ENCODE measurements at places on chromosomes 16 and 17.

DNA sequence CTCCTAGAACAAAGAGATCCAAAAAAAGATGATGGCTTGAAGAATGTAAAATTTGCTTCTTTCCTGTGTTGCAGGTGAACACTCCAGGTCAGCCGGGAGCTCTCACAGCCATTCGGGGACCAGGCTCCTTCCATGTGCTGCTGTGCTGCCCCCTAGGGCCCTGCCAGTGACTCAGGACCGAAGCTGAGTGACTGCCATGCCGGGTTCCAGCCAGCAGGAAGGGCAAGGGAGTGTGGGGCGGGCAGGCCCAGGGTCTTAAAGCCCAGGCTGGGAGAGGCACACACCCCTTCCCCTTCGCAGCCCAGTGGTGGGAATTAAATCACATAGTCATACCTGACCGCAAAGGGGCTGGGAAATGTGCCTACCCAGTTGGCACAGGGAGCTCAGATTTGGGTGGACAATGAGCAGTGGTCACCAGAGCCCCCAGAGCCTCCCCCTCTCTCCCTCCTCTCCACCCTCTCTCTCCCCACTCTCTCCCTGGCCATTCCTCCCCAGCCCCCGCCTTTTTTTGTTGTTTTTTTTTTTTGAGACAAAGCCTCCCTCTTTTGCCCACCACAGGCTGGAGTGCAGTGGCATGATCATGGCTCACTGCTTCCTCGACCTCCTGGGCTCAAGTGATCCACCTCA, 11.5 kb downstream of the EPOP start:
- peak; percentile 75 for DNase-seq

DNA sequence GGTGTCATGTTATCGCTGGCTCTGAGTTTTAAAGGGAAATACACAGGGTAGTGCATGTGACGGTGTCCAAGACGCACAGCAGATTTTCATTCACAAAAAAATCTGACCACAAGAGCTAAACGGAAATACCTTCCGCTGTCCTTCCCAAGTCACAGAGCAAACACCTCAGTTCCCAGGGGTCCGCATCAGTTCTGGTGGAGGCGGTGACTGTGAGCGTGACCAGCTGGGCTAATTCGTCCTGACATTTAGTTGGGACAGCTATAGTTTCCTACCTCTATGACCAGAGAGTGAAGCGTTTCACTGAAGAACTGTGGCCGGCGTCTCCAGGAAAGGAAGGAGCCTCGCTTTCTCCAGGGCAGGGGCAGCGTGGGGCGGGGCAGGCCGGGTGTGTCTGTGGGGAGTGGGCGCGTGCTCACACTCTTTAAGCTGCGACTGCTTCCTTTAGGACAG, 10.5 kb upstream of the FASN start:
- DNase-seq, result no peak

DNA sequence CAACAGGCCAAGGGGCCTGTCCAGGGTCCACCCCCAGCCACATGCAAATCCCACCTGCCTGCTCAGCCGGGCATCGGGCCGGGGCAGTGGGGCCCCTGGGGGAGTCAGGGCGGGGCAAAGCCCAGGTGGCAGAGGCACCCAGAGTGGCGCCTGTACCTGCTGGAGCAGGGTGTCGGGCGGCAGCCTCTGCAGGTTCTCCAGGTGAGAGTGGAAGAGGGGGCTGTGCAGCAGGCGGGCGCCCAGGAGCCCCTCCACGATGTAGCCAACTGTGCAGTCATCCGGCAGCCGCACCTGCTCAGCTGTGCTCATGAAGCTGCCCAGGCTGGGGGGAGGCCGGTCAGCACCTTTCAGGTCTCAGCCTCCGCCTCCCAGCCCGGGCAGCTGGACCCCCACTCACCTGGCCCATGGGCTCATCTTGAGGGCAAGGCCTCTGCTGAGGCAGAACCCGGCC, 2.1 kb downstream of the RFNG start:
- no peak for DNase-seq

GRCh38 chr17:265718-266117, 84.3 kb upstream of the DOC2B start:
- no peak for DNase-seq

DNA sequence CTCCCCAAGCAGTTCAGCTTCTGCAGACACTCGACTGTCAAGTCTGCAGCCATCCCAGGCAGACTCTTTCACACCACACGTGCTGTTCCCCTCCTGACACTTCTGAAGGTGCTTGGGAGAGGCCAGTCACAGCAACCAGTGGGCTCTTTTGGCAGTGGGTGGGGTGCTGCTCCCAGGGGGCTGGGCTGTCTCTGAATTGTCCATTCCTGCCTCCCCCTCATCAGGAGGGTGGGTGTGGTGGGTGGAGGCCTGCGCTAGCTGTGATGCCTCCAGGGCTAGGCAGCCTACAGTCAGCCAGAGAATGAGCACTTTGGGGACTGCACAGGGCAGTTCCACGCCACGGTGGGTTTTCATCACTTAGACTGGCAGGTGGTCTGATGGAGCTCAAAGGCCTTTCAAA, 10.3 kb downstream of the STARD3 start:
- no peak for DNase-seq

DNA sequence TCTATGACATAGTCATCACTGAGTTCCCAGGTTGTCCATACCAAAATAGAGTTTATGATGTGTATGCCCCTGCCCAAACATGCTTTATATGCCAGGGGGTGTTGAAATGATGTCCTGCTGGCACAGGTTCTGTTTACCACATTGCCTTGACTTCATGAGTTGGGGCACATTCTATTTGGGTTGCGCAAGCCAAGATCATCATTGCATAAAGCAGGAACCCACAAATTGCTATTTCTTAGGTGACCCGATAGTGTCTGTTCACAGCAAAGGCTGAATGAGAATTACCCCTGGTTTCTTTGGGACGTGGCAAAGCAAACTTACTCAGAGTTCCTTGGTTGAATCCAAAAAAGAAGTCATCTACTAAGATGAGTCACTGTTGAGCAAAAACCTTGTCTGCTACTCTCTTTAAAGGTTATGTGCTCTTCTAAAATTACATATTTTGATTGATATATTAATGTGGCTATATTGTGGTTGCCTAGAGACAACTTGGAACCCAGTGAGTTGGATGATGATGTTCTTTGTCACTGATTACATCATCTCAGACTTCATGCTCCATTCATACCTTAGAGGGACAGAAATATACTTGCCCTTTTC, 912.6 kb upstream of the SOX9 start:
- no peak for DNase-seq

DNA sequence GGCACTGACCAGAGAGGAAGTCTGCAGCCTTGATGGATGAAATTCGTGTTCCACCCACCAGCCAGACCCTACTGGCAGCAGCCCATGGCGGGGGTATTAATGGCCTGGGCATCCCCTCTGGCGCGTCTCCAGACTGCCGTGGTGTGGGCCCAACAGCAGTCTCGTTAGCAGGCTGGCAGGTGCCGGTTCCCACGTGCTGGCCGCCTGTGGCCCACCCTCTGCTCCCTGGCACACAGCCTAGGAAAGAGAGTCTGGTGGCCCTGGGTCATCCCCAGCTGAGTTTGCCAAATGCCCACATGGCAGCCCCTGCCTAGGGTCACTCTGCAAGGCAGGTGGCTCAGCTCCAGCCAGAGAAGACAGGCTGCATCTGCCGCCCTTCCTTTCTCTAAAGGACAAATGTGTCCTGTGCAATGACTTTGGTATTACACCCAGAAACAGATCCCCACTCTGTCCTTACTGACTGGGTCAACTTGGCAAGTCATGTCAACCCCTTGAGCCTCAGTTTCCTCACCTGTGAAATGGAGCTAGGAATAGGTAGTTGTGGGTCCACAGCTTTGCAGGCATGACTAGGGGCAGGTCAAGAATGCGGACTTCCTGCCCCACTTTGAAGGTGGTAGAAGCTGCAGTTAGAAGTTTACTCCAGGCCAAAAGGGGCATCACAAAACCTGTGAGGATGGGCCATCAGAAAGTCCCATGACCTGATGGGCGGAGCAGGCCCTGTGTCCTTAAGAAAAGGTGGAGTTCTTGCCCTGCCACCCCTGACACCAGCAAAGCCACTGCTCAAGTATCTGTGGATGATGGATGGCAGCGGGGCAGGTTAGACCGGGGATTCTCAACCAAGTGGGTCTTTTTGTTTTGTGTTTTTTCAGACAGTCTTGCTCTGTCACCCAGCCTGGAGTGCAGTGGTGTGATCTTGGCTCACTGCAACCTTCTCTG, 76.6 kb downstream of the ABCC6 start:
- peak; percentile 75 for DNase-seq

- no peak for DNase-seq
Measured at GRCh38 chr17:74571621-74572270, 4.4 kb upstream of the CD300H start.

GRCh38 chr17:7405350-7406234, 1.7 kb upstream of the TMEM256 start:
- no peak for DNase-seq
